ENCODE measurements at places on chromosomes 6 and 20.

DNA sequence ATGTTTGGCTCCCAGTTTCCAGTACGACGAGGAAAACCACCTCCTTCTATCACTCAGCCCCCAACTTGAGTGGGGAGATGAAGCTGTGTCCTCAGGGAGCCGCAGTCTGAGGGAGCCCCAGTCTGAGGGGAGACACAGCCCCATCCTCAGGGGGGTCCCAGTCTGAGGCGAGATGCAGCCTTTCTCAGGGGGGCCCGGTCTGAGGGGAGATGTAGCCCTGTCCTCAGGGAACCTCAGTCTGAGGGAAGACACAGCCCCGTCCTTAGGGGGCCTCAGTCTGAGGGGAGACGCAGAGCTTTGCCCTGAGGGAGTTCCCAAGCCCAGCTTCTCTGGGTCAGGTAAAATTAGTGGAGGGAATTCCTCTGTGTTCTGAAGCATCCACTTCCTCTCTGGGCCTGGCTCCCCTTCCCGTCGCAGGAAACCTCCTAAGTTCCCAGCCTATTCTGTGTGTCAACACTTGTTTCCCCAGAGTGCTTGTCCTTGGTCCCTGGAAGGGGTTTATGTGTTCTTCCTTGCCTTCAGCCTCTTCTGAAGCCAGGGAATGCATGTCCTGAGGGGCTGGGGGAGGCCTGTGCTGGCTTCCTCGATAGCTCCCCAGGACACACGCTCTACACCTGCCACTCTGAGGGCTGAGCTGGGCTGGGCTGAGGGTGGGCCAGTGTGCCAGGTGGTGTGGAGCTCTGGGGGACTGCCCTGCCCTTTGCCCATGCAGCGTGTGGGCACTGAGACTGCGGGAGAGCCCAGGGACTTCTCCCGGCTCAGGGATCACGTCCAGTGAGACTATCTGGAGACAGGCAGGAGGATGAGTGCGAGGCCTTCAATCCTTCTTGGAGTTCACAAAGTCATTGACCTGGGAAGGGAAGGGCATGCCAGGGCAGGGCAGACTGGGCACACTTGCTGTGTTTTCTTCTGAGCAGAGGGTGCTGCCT lies 55.4 kb downstream of the VEGFA start:
- DNase-seq, result no peak

DNA sequence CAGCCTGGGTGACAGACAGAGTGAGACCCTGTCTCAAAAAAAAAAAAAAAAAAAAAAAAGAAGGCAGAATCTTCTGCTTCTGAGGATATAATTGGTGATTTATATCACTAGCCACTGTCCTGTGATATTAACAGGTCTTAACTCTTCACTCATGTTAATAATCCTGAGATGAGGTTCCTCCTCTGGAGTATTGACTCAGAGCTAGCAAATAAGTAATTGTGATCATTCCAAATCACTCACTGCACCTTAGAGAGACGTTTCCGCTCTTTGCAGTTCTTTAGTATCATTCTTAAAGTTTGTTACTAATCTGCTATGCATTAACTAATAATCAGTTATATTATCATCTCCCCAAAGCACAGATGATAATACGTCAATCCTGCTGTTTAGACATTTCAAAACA lies 41.6 kb upstream of the NOX3 start:
- no peak for DNase-seq

DNA sequence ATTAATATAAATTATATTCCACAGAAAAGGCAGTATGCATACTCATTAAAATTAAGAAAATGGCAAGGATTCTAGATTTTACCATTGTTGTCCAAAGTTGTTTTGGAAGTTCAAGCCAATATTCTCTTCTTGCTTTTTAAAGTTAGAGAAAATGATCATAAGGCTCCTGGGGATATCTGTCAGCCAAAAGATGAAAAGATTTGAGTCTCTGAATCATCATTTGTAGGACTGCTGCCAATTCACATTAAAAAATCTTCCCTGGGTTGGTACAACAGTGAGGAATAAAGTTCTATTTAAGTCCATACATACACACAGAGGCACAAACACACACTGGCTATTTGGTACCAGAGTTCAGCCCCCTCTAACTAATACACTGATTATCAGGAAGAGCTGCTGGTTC lies 620.1 kb downstream of the COL12A1 start:
- no peak for DNase-seq

GRCh38 chr6:25387483-25387882 lies 108.3 kb downstream of the CARMIL1 start:
- no peak for DNase-seq

DNA sequence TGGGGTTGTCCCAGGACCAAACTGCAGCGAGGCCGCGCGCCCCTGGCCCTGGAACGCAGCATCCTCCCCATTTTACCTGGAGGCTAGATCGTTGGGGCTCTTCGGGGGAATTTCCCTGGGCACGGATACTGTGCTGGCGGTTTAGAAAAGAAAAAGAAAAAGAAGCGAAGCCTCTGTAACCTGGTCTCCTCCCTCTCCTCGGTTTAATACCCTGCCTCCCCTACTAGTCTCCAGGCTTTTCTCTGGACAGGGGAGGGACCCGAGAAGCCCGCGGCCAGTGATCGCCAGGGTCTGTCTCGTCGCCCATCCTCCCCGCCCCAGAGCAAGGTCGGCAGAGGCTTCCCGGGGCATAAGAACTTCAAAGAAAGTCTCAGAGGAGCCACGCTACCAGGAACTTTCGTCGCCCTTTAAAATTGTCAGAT lies 6.1 kb upstream of the LAMP5 start:
- DNase-seq, result no peak

DNA sequence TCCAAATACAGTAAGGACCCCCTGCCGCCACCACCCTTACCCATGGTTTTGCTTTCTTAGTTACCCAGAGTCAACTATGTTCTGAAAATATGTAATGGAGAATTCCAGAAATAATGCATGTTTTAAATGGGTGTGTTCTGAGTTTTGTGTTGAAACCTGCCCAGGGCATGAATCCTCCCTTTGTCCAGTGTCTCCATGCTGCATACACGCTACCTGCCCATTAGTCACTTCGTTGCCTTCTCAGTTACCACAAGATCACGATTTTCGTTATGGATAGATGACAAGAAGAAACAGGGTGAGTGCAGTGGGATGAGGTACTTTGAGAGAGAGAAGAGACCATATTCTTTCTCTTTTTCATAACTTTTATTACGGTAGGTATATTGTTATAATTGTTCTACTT lies 10.6 kb downstream of the FARS2 start:
- DNase-seq, result no peak

- no peak for DNase-seq
Observed at GRCh38 chr20:19113343-19113930, 99.0 kb upstream of the SLC24A3 start.

DNA sequence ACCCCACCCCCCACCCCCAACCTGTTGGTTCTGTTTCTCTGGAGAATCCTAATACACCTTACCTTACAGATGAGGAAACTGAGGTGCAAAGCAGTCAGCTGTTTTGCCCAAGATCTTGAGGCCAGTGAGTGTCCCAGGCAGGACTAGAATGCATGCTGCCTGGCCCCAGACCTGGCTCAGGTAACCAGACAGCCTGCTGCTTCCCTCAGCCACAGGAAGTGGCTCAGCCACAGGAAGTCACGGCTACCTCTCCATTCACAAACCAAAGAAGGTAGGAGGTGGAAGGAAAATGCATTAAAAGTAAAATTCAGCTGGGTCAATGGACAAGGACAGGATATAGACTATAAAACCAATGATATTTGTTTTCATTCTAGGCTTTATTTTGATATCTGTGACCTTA lies 517.6 kb downstream of the CD83 start:
- DNase-seq, result no peak

DNA sequence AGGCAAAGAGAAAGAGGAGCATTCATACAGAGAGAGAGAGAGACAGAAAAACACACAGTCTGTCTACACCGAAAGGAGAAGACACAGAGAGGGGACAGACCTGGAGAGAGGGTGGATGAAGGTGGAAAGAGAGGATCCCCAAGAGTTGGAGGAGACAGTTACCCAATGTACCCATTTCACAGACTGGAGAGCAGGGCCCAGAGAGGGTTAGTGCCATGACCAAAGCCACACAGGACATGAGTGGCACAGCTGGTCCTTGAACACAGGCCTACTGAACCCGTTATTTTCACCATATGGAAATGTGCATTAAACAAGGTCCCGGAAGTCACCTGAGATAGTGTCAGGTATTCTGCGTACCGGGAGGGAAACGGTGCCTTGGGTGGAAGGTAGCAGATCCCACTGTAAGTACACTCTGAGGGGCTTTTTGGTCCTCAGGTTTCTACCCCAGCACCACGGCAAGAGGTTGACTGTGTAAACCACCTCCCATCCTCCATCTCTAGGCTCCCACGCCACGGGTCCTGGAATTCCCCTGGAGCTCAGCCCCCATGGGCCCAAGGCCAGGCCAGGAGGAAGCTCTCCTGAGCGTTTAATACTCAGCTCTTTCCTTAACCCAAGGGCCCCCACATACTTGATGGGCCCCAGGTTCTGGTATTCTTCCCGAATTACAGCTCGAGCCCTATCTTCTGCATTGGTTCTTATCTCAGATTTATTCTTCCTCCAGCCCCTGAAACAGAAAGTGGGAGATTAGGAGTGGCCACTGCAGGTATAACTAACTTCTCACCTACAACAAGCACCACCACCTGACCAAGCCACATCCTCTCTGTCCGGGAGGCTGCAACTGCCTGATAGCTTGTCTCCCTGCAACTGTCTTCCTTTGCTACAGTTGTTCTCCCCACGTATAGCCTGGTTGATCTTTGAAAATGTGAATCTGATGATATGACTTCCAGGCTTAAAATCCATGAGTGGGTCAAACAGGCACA lies 38.4 kb upstream of the OCSTAMP start:
- no peak for DNase-seq

DNA sequence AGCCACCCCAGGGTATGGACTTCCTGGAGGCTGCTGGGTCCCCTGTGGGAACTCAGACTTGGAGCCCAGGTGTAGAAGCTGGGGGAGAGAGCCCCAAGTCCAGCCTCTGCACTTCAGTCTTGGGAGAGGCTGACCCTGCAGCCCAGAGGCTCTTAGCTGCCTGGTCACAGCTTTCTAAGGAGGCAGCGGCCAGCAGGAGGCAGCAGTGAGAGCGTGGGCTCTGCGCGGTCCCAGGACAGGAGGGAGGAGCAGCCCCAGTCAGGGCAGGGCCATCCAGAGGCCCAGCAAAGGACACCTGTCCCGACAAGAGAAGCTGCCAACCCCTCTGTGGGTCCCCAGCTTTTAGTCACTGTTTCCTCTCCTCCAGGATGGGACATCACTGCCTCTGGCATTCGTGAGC lies 9.4 kb downstream of the TREML2 start:
- peak; percentile 32 for DNase-seq

- DNase-seq, result no peak
Observed at GRCh38 chr6:34536251-34536958, 19.7 kb downstream of the SPDEF start.

DNA sequence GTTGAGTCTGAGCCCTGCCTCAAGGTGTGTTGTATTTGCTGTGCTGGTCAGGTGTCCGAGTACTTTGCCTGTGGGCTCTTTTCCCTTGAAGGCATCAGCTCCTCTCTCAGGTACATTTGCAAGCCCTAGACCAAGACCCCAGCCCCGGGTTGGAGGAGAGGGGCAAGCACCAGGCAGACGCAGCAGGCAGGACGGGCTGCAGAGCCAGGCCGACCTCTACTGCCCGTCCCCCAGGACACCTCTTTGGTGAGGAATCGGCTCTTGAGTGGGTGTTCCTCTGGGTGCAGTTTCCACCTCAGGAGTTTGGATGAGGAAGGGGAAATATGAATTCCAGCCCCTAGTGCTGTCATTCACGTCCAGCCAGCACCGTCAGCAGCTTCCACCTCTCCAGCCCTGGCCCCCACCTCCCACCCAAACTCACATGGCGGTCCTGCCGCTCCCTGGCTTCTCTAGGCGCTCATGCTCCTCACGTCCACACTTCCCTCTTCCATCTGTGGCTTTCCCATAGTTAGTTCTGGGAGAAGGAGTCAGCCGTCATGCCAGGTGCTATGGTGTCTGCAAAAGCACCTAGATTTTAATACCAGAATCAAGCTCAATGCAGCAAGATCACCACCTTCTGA lies 183.9 kb downstream of the DLL1 start:
- DNase-seq, result no peak

DNA sequence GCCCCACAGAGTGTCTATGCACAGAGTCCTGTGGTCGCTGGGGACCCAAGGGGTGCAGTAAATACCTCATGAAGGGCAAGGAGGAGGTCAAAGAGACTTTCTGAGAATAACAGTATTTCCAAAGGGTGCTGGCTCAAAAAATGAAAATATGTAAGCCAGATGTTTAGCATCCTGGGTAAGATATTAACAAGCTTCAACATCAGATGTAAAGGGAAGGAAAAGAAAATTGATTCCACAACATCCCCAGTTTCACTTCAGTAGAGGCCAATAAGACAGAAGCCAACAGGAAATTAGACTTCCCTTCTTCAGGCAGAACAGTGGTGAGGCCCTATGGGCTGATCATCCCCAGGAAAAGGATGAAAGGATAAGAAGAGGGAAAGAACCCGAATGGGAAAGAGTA lies 434.7 kb downstream of the PRKN start:
- no peak for DNase-seq

DNA sequence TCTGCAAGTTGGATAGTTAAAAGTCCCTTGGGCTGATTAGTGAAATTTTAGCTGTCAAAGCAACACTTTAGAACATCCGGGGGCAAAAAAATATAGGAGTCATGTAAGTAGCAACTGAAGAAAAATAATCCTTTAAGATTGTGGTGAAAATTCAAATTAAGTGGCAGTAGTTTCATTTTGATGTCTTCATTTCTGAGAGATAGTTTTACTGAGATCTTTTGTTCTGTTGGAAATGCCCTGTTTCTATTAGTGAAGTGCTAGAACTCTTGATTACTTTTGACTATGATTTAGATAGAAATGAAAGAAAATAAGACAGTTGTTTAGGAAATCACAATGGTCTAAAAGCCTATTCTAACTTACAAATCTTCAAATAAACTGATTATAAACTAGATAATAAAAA lies 587.3 kb upstream of the MMS22L start:
- DNase-seq, result no peak

GRCh38 chr6:112877134-112878100 lies 530.3 kb downstream of the RFPL4B start:
- no peak for DNase-seq

- DNase-seq, result no peak
Observed at GRCh38 chr6:148851683-148852556, 105.1 kb downstream of the UST start.

- DNase-seq, result no peak
Observed at GRCh38 chr6:41656002-41656691, 17.9 kb downstream of the MDFI start.

- no peak for DNase-seq
Observed at GRCh38 chr20:37396416-37397075, 50.6 kb downstream of the SRC start.

DNA sequence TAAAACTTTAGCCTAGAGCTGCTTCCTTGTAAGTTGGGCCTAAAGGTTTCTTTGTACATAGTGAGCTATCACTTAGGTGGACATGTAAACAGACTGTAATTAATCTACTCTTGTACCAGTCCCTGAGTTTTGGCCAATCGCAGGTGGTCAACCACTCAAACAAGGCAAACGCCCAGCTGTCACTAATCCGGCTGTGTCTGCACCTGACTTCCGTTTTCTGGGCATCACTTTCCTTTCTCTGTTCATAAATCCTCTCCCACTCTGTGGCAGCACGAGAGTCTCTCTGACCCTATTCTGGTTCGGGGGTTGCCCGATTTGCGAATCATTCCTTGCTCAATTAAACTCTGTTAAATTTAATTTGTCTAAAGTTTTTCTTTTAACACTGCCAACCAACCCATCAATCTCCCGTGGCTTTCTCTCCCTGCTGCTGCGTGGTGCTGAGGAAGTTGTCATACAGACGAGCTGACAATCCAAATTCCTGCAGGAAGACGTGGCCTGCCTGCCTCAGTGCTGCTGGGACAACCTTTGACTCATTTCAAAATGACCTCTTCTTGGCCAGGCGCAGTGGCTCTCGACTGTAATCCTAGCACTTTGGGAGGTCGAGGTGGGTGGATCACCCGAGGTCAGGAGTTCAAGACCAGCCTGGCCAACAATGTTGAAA lies 206.3 kb downstream of the QKI start:
- no peak for DNase-seq
